ENCODE measurements at places on chromosomes 16 and 17. TPM values are rescaled to one million over a fixed set of nuclear protein-coding genes. Genes with fewer than 3 reads are reported as not detected.

DNA sequence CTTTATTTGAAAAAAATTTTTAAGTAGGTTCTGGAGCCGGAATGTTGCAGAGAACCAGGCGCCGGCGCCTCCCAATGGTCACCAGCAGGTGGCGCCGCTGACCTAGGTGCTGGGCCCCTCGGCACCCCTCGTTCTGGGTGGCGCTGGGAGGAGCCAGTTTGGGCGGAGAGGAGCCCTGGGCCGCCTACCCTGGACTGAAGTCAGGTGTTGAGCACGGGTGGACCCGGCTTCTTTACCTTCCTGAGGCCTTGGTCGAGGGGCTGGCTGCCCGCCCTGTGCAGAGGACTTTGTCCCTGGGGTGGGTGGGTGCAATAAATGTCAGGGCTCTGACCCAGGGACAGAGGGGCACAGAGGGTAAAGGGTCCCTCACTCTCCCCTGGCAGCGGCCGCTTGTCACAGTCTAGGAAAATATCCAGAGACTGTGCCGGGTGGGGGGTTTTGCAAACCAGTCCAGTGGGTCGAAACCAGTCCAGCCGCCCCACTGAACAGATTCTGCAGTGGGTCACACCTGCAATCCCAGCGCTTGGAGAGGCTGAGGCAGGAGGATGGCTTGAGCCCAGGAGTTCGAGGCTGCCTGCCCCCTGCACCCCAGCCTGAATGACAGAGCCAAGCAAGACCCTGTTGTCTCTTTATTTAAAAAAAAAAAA, 30.1 kb upstream of the TNFRSF13B start:
- DNase-seq = peak; percentile 82

DNA sequence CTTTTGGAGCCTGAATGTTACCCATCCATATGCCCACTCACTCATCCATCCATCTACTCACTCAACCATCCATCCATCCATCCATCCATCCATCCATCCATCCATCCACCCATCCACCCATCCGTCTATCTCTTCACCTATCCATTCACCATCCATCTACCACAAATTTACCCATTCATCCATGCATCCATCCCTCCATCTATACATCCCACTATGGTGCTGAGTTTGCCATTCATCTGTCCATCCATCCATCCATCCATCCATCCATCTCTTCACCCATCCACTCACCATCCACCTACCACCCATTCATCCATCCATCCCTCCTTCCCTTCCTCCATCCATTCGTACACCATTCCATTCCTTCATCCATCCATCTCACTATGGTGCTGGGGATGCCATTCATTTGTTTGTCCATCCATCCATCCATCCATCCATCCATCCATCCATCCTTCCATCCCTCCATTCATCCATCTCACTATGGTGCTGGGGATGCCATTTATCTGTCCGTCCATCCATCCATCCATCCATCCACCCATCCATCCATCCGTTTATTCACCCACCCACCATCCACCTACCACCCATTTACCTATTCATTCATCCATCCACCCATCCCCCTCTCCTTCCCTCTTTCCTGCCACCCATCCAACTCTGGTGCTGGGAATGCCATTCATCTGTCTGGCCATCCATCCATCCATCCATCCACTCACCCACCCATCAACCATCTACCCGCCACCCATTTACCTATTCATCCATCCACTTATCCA, 39.7 kb downstream of the RGS9 start:
- no peak for DNase-seq

- no peak for DNase-seq
Observed at GRCh38 chr17:39563476-39563875, 44.2 kb downstream of the NEUROD2 start.

- DNase-seq = no peak
Observed at GRCh38 chr17:57499648-57500049, 243.3 kb downstream of the MSI2 start.

DNA sequence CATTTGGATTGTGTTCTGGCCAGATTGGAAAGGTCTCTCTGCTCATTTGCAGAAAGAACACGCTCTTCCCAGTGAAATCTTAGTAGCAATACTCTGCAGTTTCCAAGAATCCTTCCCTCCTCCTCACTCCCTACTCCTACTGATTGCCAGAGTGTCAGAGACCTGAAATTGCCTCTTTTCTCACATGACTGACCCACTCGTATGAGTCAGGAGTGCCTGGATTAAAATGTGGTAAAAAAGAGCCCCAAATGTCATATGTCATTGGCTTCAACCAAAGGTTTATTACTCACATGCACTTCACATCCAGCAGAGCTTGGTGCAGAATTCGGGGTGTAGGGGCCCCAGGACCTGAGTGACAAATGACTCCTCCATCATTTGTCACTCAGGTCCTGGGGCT, 39.7 kb upstream of the IRX3 start:
- no peak for DNase-seq

GRCh38 chr17:4276514-4276913, 12.7 kb upstream of the ANKFY1 start:
- DNase-seq = no peak

DNA sequence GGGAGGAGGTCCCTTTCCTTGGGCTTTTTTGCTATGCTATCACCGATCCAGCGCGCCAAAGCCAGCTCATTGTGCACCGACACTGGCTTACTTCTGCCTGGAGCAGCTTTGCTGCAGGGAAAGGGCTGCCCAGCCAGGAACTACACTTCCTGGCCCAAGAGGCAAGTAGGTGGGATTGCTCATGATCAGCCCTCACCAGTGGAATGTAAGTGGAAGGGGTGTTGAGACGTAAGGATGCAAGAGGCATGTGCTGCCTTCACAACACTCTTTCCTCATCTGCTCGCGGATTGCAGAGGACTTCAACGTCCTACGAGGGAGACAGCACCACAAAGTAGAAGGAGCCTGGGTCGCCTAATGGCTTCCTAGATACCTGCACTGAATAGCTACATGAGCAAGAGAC, 104.3 kb upstream of the FOXF1 start:
- no peak for DNase-seq

GRCh38 chr16:49856672-49857330, 889 bp upstream of the ZNF423 start:
- DNase-seq = peak; percentile 57

GRCh38 chr17:29566473-29567303, at the start of gene ABHD15:
Gene ABHD15 (minus strand): TSS chr17:29567037. CDS start chr17:29566966, 71 bp downstream.
- peak; percentile 55 for DNase-seq

DNA sequence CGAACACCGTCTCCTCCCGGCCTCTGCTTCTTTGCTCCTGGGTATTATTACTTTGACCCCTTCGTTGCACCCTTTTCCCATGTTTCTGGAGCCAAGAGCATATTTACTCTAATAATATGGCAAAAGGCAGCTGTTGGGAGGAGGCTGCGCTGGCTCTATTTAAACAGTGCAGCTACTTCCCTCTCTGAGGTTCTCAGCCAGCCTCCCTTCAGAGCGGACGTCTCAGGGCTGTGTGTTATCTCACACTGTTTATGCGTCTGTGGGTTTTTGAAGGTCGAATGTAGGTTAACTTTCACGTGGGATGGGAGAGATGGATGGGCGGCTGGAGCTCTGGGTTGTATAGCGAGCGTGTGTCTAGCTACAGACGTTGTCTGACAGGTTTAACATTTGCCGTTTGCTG, 45.3 kb downstream of the COX4I1 start:
- no peak for DNase-seq

DNA sequence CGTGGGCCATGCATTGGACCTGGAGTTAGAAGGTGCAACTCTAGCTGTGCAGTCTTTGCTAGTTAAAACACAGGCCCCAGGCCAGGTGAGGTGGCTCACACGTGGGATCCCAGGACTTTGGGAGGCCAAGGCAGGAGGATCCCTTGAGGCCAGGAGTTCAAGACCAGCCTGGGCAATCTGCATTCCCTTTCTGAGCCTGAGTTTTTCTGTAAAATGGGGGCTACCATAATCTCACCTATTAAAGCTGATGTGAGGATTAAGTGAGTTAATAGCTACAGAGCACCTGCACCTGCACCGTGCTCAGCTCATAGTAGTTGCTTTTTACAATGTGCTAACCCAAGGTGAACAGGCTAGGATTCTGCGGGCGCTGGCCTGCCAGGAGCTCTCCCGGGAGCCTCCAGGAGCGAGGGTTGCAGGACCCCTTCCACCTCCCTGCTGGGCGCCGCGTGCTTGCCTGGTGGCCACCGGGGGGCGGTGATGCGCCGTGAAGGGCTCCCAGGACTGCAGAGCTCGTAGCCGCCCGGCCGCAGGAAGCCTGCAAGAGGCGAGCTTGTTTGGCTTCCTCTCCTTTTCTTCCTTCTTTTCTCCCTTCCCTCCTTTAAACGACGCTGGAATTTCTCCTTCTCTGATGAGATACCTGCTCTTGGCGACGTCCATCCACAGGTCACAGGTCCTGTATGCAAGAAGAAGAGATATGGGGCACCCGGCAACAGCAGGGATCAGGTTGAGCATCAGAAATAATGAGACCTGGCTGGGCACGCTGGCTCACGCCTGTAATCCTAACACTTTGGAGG, 51.3 kb downstream of the ZFP90 start:
- peak; percentile 73 for DNase-seq

DNA sequence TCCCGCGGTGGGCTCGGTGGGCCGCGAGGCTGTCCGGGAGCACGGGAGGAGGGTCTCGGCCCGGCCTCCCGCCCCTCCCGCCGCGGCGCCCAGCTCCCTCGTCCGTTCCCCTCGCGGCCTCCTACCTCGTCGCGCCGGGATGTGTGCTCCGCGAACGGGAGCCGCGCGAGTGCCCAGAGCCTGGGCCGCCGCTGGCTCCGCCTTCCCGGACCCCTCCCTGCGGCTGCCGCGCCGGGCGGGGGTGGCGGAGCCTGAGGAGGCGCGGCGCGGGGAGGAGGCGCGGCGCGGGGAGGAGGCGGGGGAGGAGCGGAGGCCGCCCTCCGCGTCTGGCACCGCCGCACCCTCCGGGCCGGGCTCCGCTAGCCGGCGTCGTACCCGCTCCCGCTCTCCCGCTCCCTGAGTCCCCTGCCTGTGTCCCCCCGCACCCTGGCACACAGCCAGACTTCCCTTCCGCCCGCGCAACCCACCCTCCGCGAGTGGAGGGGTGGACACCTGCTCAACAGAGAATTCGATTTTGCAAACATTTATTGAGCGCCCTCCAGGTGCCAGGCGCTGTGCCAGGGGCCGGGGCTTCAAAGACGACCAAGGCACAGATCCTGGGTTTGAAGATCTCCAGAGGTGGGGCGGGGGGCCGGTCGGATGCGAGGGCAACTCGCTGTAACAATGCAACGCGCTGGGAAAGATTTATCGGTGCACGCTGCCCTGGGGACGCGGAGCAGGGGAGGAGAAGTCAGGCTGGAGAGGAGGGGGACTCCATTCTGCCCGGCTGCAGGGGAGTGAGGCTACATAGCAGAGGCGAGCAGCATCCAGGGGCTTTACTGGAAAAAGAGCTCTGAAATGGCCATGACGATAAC, at the start of gene MPP3:
TSS of gene MPP3 (minus strand) at position 171 of the 854 bp plus-strand sequence. CDS start 1,240 bp downstream, outside the sequence.
- peak; percentile 61 for DNase-seq

GRCh38 chr17:6495450-6496115, 51.3 kb downstream of the PIMREG start:
- DNase-seq = no peak

- DNase-seq = no peak
Observed at GRCh38 chr16:74372953-74373846, 2.9 kb upstream of the NPIPB15 start.

- DNase-seq = no peak
Observed at GRCh38 chr16:53881371-53881770, 177.4 kb downstream of the FTO start.

GRCh38 chr16:87531418-87531817, 38.6 kb upstream of the ZCCHC14 start:
- no peak for DNase-seq

- DNase-seq = no peak
Observed at GRCh38 chr16:56300891-56301850, 109.9 kb downstream of the GNAO1 start.

- DNase-seq = peak; percentile 2
Observed at GRCh38 chr16:12255473-12255872, 278.9 kb downstream of the SNX29 start.

DNA sequence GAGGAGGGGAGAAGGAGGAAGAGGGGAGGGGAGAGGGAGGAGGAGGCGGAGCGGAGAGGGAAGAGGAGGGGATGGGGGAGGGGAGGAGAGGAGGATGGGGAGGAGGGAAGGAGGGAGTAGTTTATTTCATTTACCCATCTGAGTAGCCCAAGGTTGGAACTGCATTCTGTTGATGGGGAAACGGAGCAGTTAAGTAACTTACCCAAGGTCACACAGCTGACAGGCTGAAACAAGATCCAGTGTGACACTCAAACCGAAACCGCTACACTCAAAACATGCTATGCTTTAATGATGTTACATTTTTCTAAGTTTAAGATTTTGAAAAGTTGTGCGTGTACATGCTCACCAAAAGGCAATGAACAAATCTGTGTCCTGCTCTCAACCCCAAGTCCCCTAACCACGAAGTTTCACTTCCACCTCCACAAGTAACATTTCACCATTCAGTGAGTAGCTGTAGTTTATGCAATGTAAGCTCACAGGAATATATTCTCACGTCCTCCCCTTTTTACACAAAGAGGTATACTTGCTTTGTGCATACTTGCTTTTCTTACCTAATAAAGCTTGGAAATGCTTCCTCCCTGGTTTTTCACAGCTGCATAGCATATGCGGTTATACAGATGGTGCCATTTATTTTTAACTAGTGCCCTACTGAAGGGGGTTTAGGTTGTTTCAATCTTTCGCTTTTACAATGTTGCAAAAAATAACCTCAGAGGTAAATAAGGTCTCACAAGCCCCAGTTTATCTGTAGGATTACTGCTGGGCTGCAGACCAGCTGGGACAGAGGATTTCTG, 275.3 kb downstream of the PARN start:
- no peak for DNase-seq

DNA sequence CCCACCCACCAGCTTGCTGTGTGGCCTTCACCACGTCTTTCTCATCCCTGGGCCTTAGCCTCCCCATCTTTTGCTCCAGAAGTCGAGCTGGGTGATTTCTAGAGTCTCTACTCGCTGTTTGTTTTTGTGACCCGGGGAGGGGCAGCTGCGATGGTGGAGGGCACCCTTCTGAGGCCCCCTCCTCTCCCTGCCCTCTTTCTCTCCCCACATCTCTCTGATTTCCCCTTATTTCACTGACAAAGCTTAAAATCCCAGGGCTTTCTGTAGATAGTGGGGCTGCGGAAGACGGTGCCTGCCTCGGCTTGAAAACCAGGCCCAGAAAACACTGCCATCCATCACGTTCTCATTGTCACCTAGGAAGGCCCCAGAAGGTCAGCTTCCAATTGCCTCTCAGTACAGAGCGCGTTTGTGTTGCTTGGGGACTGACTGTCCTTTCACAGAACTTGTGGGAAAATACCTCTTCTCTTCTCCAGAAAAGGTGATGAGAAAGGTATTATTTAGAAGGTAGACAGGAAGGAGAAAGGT, 95.1 kb downstream of the NTN1 start:
- no peak for DNase-seq

GRCh38 chr17:57603978-57604377, 141.1 kb downstream of the CCDC182 start:
- DNase-seq = peak; percentile 32

MYO15B gene
- total RNA-seq = 86.6 TPM

GPR139 gene
- total RNA-seq = not detected

CACNG4 gene
- not detected for total RNA-seq

RNF157 gene
- total RNA-seq = 4.3 TPM

CFAP119 gene
- 13.4 TPM for total RNA-seq

TMEM92 gene
- 0.33 TPM for total RNA-seq

CDH1 gene
- total RNA-seq = 86.5 TPM

PMP22 gene
- total RNA-seq = 478 TPM

RAB11FIP4 gene
- total RNA-seq = 1.9 TPM

SGCA gene
- total RNA-seq = 0.73 TPM

Measured in breast epithelium (tissue), 4 donors.